HT1080 (cell line): ENCODE measurements at places on chromosomes 2 and 18. TPM values are rescaled to one million over a fixed set of nuclear protein-coding genes. Genes with fewer than 3 reads are reported as not detected.

DNA sequence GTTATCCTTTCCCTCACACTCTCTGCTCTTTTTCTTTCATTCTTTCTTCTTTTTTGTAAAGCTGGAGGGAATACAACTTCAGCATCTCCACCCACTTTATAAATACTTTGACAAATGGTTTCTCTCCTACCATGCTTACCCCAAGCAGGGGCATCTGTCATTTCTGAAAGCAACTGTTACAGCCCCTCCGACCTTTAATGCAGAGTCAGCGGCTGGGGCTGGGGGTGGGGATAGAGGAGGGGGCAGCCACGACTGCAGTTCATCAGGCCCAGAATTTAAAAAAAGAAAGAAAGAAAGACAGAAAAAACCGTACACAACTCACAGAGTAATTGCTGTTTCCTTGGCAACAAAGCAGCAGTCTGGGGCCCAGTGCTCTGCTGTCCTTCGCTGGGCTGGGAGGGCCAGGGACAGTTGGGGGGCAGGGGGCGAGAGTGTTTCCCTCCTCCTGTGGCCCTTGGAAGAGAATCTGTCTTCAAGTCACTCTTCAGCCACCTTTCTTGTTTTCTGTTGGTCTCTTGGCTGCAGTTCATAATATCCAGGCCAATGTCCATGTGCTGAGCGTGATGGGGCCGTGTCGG is 53.8 kb downstream of the CELF4 start:
- no peak for DNase-seq

Gene DNAJC5G
- total RNA-seq, result not detected in 2 replicates

GRCh38 chr18:3597409-3598357 is 147.7 kb downstream of the TGIF1 start:
- DNase-seq, result no peak

Gene ADRA2B
- total RNA-seq, result not detected in 2 replicates

Gene FLACC1
- total RNA-seq, result 0.53 and 1.9 TPM in 2 replicates

- DNase-seq, result no peak
Measured at GRCh38 chr2:9050122-9050809, 46.8 kb upstream of the MBOAT2 start.

DNA sequence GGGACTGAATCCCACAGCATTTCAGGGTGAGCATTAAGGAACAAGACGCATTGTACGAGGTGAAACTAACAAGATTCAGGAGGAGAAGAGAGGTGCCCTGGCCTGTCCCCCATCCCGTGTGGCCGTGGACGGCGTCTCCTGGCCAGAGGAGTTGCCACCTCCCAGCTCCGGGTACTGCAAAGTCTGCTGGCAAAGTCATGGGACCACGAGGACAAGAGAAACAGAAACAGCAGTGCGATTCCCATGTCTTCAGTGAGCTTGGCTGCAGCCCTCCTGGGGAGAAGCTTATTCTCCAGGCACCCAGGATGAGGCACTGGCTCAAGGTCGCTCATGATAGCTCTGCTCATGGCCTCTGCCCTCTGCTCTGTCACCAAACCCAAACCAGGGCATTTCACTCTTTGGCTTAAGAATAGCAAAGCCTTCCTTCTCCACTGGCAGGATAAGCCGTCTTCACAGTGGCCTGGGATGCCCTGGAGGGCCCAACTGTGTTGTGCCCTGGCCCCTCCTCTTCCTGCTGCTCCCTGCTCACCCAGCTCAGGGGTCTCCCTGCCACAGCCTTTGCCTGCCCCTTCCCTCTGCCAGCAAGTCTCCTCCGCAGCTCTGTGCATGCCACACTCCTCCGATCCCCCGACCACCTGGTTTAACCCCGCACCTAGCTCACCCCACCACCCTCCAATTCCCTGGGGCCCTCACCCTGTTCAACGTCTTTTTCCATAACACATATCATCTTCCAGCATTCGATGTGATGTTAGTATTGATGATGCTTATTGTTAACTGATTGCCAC is 144.8 kb downstream of the PXDN start:
- no peak for DNase-seq

DNA sequence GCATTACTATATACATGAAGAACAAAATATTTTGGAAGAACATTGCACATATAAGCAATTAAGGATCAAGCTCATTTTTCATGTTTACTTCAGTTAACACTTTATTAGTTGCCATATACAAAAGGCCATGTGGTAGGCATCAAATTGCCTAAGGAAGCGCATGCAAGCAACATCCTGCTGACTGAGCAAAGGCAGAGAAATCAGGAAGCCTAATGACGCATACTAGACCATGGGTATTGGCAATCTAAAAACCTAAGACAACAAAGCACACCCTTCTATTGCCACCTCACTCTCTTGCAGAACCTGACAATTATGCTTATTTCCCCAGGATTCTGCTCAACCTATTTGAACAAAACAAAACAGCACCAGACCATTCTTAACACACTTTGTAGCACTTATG is 171.9 kb downstream of the STK39 start:
- peak; percentile 5 for DNase-seq

DNA sequence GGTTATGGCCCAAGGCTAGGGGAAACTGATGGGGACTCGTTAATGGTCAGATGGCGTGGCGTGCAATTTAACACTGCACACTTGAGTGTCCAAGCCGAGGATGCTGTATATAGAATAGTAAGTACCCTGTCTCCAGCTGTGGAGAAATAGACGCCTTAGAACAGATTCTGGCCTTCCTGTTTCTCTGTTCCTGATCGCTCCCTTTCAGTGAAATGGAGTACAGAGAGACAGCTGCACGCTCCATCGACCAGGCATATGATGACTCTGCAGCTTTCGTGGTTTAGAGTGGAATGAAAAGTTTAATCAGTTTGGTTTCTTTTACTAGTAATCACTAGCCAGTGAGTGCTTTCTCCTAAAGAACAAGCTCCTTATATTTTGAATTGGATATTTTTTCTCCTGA is 213.4 kb downstream of the NEDD4L start:
- DNase-seq, result peak; percentile 36

Gene MRO
- 0.02 and 0.03 TPM in 2 replicates for total RNA-seq

Gene ACMSD
- total RNA-seq, result not detected in 2 replicates

GRCh38 chr2:49901202-49902065 is 747.1 kb upstream of the FSHR start:
- no peak for DNase-seq

Gene ECEL1
- not detected in 2 replicates for total RNA-seq

- no peak for DNase-seq
Measured at GRCh38 chr2:37357530-37357929, 13.1 kb downstream of the QPCT start.
